ENCODE measurements at places on chromosomes 3 and 15.
A peak's percentile ranks its signal among the peaks of the same experiment; 100 is the strongest.

- DNase-seq, result peak; percentile 56
Measured at GRCh38 chr3:107956991-107957900, 133.6 kb downstream of the CD47 start.

- DNase-seq, result no peak
Measured at GRCh38 chr15:25183581-25184251, 228.9 kb downstream of the SNRPN start.

- peak; percentile 65 for DNase-seq
Measured at GRCh38 chr3:159252772-159253384, 451.0 kb downstream of the MFSD1 start.

DNA sequence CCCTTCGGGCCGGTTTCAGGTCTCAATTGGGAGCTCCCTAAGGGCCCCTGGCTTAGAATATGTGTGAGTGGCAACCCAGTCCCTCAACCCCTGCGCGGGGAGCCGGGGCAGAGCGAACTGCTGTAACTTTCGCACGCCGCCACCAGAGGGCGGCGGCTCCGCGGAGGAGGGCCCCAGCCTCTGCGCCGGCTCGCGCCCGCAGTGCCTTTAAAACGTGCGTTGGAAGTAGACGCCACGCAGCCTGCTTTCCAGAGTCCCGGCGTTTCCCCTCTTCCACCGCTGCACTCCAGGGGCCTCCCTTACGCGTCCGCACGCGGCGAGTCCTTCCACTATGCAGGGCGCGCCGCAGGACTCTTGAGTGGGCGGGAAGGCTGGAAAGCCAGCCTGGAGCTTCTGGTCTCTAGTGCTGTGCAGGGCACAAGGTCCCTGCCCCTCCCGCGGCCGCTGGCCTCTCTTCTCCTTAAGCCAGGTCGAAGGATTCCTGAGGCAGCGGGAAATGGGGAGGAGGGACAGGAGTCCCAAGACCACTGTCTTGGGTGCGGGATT, 23.7 kb upstream of the RNU6-1 start:
- DNase-seq, result peak; percentile 33

DNA sequence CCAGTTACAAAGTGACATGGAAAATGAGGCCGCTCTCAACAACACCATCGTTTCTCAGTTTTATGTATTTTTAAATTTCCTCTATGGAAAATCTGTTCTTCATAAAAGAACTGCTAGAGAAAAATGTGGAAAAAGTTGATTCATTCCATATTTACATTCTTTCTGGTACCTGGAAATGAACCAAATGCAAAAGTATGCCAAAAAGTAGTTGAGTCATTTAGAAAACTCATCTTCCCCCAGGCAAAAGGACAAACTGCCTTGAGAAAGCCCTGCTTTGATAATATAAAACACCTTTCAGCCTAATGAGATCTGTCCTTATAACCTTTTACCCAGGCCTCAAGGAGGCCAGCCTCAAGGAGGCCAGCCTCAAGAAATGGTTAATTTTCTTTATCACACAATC, 283.0 kb upstream of the VEPH1 start:
- DNase-seq, result peak; percentile 94

GRCh38 chr15:85810075-85810474, 15.3 kb upstream of the KLHL25 start:
- DNase-seq, result no peak

DNA sequence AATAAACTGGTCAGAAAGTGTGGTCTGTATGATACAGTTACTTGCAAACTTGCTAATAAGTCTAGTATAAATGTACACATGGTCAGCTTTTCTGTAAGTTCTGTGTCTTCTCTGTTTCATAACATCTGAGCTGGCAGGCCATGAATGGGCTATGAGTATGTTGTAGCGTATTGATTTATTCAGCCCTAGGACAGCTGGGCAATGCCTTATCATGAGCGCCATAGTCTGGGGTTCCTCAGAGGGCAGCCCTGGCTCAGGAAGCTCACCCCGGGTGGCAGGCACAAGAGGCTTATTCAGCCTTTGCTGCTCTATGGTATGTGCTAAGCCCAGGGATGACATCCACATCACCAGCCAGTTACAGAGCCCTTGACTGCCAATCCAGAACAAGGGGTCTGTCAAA, 50.7 kb upstream of the CCR2 start:
- DNase-seq, result no peak

DNA sequence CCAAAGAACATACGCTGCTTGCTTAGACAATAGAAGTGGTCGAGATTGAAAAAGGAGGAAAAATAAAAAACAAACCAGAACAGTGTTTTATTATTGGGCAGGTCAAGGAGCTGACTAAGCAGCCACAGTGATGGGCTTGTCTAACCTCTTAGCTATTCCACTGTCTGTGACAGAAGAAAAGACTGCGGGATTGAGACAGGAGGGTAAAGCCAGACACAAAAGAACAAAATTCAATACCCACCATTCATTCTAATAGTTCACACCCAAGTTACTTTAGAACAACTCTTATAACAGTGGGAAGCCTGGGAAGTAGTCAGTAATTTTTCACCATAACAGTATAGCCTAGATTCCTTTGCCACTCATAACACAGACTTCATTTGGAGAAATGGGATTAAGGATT, 435.4 kb downstream of the MFSD1 start:
- no peak for DNase-seq

DNA sequence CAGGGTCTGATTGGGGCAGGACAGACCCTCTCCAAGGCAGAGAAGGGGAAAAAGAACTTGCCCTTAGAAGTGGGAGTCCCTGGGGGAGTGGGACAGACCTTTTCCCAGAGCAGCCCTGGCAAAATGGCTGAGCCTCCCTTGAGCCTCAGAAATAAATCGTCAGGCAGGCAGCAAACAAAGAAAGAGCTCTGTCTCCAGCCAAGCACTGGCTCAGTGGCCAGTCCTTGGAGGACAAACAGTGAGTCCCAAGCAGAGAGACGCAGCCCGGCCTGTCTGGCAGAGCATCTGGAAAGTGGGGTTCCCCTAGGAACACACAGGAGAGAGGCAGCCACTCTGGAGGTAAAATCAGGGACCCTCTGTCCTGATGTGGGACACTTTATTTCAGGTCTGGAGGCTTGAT, 1.8 kb downstream of the SLC6A1 start:
- no peak for DNase-seq

GRCh38 chr3:10555263-10555662, 49.9 kb upstream of the ATP2B2 start:
- DNase-seq, result no peak

GRCh38 chr3:31240874-31241273, 291.9 kb upstream of the STT3B start:
- no peak for DNase-seq

DNA sequence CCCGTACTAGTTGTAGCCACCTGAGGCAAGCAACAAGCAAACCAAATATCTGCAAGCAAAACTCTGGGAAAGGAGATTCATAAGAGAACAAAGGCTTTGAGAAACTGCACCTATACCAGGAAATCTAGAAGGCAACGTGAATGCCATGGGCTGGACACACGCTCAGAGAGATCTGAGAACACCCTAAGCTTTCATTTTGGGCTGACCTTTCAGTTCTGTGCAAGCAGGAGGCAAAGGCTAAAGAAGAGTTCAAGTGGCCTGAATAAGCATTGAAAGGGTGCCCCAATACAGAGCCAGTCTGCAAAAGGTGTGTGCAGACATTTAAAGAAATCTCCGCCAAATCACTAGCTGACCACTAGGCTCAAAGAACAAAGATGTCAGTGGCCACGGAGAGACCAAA, 461.6 kb downstream of the PYDC2 start:
- DNase-seq, result no peak

DNA sequence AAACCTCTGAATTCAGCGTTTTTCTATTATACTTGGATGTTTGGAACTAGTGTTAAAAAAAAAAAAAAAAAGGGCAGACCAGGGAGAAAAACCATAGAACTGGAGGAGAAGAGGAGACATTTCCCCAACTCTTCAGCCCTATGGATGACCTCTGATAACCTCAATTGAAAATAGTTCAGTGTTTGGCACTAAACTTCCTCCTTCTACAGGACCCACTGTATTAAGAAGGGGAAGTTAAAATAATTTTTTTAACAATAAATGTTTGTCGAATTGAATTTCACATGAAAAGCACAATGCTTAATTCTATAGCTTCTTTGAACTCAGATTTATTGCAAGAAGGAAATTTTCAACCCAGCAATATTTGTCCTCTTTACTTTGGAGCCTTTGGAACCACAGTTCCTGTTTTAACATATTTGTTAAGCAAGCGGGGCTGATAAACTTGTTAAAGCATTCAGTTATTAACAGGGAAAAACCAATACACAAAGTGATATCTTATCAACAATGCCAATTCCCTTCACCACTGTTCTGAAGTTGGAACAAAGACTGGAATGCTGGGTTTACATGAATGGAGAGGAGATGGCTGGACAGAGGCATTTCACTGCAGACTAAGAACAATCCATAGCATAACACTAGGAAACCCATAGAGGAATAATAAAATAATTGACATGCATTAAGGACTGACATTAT, 3.1 kb upstream of the A4GNT start:
- DNase-seq, result no peak

- no peak for DNase-seq
Measured at GRCh38 chr15:67124911-67125588, 59.6 kb downstream of the SMAD3 start.

GRCh38 chr3:55687526-55687925, 200.4 kb upstream of the WNT5A start:
- DNase-seq, result no peak

DNA sequence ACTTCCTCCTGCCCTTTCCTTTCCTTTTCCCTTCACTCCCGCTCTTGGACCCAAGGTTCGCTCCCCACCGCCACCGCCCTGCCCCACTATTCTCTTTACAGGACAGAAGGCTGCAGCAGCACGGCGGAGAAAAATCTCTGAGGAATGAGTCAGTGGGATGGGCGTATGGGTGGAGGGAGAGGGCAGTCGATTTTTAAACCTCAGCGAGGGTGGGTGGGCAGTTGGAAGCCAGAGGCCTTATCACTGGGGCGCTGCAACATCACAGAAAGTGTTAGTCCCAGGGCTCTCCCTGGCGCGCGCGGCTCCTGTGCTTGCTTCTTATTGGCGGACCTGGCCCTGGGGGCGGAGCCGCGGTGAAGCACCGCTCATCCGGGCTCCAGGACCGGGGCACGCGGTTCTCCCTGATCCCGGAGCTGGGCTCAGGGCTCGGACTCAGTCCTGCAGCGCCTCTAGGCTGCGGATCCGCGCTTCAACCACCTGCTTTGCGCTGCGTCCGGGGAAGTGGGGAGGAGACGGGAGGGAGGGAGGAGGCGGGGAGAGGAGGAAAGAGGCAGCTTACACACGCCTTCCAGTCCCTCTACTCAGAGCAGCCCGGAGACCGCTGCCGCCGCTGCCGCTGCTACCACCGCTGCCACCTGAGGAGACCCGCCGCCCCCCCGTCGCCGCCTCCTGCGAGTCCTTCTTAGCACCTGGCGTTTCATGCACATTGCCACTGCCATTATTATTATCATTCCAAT, at the start of gene ALCAM:
Gene ALCAM, plus strand, starts transcription at position 584 of the 737 bp plus-strand sequence.
- peak; percentile 96 for DNase-seq

- DNase-seq, result no peak
Measured at GRCh38 chr15:89641053-89641452, 14.2 kb downstream of the KIF7 start.

- DNase-seq, result no peak
Measured at GRCh38 chr3:9955067-9955502, 2.9 kb upstream of the PRRT3 start.

- DNase-seq, result no peak
Measured at GRCh38 chr3:134495980-134496379, 10.1 kb downstream of the CEP63 start.

GRCh38 chr15:56272454-56272853, 28.8 kb upstream of the RFX7 start:
- no peak for DNase-seq

DNA sequence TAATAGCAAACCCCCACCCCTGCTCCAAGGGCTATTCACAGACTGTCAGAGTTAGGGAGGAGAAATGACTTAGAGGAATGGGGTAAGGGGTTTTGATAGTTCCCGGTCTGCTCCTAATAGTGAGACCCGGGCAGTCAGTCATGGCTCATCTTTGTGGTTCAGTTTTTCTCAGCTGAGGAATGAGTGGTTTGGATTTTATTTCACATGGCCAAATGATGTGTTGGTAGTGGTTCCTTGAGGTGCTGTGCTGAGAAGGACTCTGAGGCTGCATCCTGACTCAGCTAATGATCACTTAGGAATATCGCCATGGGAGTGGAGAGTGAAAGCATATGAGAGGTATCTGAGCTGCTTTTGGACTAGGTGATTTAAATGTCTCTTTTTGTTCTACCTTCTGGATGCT, 80.2 kb downstream of the LPP start:
- DNase-seq, result no peak

Measured in HS-5 (cell line).